ENCODE measurements at places on chromosomes 3 and 15.

DNA sequence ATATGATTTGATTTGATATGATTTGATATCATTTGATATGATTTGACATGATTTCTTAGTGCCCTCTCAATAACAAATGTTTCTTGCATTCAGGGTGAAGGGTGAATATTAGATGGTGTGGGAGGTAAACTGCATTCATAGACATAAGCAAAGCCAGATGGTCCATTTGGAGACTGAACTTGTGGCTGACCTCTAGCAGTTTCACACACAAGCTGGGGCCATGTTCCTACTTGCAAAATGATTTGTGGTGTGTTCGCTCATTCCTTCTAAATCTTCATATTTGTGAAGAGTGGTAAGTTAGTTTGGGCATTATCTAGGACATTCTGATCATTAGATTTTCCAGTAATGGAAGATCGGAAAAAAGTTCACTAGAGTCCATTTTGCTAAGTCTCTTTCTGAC lies 40.5 kb upstream of the CCR4 start:
- DNase-seq: no peak

- DNase-seq: no peak
Observed at GRCh38 chr3:181712553-181713279, 991 bp downstream of the SOX2 start.

DNA sequence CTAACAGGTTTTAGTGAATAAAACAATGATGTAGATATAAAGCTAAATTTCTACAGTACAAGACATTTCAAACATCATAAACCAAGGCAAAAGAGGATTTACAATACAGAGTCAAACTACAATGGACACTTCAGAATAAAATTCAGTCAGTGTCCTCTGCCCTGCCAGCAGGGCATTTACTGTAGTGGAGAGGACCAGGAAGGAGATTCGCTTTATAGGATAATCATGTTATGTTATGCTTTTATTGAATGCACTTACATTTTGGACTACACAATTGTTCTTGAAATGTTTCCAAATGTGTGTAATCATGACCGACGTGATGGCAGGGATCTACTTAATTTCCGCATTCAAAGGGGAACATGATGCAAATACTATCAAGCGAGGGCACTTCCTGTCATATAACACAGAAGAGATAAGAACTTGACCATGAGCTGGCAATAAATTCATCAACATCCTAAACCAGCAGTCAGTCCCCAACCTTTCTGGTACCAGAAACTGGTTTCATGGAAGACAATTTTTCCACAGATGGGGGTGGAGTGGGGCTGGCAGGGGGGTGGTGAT lies 925.6 kb downstream of the FHIT start:
- DNase-seq: no peak

DNA sequence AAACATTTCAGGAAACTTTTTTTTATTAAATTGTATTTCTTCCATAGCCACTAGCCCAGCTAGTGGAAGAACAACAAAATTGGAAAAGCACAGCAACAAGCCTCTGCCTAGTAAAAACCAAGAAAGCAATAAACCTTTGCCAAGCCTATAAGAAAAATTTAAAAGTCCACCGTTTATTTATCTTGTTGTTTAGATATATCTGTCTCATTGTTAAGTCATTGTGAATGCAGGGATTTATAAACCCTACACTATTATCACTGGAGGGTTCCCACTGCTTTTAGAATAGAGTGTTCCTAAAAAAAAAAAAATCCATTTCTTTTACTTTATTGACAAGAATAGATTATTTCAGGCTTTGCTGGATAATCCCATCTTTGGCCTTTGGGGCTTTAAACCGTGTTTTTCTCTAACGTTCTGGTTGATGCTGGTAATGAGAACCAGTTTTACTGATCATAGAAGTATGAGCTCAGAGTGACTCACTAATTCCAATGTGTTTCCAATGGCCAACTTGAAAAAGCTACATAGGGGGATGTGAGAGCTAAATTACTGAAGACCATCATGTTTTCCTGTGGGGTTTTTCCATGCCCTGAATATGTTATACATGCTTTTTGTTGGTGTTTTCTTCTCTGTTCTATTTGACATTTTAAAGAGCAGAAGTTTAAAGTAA lies 634.1 kb downstream of the RBMS3 start:
- no peak for DNase-seq
